ENCODE measurements at places on chromosomes 7 and 10.

GRCh38 chr7:133353775-133354174, 100.9 kb downstream of the EXOC4 start:
- DNase-seq = no peak

GRCh38 chr10:93039721-93040120, 20.9 kb upstream of the CYP26C1 start:
- no peak for DNase-seq

DNA sequence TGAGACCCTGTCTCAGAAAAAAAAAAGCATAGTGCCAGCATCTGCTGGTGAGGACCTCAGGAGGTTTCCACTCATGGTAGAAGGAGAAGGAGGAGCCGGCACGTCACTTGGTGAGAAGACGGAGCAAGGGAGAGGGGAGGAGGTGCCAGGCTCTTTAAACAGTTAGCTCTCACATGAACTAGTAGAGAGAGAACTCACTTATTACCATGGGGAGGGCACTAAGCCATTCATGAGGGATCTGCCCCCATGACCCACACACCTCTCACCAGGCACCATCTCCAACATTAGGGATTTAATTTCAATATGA, 62.9 kb upstream of the VKORC1L1 start:
- DNase-seq = no peak

GRCh38 chr7:158733775-158734494, 29.3 kb upstream of the NCAPG2 start:
- DNase-seq = no peak

DNA sequence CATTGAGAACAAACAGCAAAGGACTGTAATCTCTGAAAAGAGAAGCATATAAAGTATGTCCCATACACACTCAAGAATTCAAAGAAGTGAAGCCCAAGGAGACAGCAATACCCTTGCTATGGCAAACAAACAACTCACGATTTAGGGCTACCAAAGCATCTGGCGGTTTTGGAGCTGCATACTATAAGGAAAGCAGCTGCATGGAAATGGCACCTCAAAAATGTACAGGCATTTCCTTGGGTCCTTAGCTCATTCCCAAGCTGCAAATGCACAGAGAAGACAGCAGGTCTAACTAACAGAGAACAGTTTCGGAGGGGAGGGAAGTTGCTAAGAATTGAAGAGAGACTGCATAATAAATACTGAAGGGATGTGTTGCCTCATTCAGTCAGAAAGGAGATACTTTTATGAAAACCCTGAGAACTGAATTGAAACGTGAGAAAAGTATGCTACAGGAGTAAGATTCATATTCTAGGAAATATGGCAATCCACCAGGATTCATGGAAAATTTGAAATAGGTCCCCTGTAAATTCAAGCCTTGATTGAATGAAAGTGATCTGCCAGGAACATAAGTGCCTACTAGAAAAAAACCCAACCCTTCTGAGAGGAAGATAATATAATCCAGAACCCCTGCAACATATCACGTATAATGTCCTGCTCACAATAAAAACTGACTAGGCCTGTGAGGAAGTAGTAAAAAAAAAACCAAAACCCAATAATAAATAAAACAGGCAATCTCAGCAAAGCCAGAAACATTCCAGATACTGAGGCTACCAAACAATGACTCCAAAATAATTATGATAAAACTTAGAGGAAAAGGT, 36.4 kb downstream of the CUBN start:
- DNase-seq = no peak

GRCh38 chr7:121446526-121446925, 50.4 kb upstream of the FAM3C start:
- DNase-seq = no peak

DNA sequence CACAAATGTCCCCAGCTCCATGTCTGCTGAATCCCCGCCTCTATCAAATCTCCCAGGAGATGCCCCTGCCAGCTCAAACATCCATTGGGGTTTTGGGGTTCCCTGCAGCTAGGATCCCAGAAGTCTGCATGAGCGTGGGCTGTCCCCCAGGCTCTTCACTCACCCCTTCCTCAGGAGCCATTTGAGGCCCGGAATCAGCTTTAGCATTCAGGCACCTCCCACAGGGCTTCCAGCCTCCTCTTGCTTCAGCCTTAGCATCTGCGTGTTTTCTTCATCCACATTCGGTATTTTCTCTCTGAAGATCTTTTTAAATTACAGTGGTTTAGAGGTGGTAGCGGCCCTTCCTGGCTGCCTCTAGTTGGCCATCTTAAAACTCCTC, 1054.4 kb downstream of the CNTNAP2 start:
- no peak for DNase-seq

- DNase-seq = no peak
These were observed 45.0 kb upstream of the FOXL3 start for GRCh38 chr7:244974-245373.

DNA sequence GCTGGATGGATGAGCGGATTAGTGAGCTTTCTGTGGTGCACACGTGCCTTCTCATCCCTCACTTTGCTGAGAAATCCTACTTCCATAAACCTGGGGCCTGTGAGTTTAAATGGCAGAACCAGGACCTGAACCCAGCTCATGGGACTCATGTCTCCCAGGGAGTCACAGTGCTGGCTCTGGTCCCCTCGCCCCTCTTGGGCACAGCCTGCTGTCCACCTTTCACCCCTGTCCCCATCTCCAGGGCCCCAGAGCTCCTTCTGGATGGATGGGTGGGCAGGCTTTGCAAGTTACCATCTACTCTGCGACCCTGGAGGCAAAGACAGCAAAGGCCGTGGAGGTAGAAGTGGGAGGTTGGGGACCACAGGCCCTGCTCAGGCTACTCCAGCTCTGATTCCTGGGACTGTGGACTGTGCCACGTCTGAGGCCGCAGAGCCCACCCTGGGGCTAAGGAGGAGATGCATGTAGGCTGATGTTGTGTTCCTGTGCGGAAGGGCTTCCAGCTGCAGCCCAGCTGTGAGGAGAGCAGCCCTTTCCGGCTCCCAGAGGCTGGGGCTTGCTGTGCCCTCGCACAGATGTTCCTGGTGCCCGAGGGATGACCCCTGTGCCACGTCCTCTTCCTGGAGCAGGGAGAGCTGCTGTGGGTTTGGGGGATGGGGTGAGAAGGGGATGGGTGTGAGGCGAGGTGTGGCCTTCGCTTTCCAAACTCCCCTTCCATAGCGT, 40.3 kb downstream of the PRF1 start:
- no peak for DNase-seq

DNA sequence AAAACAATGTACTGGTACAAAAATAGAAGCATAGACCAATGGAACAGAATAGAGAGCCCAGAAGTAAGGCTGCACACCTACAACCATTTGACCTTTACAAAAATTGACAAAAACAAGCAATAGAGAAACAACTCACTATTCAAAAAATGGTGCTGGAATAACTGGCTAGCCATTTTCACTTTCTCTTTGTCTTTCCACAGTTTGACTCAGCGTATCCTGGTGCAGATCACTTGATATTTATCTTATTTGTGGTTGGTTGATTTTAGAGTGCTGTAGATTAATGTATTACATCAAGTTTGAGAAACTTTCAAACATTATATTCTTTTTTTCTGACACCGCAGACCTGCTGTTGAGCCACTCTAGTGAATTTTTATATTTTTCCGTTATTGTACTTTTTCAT, 381.4 kb downstream of the DGKB start:
- no peak for DNase-seq

- DNase-seq = no peak
These were observed 34.3 kb downstream of the BMS1 start for GRCh38 chr10:42816912-42817311.

GRCh38 chr10:53130337-53130736, 357.8 kb upstream of the MBL2 start:
- no peak for DNase-seq

GRCh38 chr10:52252307-52252706, 61.8 kb upstream of the DKK1 start:
- no peak for DNase-seq

- no peak for DNase-seq
These were observed 252.3 kb upstream of the KLF14 start for GRCh38 chr7:130986261-130986690.

GRCh38 chr10:92901819-92902251, 53.5 kb downstream of the EXOC6 start:
- DNase-seq = no peak

- DNase-seq = no peak
These were observed 25.2 kb downstream of the HIPK2 start for GRCh38 chr7:139752604-139753003.

DNA sequence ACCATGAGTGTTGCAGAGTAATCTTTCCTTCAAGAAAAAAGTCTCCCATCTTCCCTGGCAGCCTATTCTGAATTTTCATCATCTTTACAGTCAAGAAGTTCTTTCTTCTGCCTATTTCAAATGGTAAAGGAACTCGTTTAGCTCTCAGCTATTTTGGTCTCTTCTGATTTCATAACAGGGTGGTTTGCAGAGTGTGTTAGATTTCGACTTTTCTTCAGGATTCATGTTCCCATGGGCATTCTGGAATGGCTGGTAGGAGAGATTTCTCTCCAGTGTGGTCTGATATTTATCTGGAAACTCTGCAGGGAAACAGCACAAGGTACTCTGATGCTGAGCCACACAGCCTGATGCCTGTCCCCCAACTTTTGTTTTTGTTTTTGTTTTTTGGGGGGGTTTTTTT, 111.1 kb upstream of the FAM171A1 start:
- no peak for DNase-seq

- no peak for DNase-seq
These were observed 73.3 kb upstream of the FHIP2A start for GRCh38 chr10:114748241-114748640.

DNA sequence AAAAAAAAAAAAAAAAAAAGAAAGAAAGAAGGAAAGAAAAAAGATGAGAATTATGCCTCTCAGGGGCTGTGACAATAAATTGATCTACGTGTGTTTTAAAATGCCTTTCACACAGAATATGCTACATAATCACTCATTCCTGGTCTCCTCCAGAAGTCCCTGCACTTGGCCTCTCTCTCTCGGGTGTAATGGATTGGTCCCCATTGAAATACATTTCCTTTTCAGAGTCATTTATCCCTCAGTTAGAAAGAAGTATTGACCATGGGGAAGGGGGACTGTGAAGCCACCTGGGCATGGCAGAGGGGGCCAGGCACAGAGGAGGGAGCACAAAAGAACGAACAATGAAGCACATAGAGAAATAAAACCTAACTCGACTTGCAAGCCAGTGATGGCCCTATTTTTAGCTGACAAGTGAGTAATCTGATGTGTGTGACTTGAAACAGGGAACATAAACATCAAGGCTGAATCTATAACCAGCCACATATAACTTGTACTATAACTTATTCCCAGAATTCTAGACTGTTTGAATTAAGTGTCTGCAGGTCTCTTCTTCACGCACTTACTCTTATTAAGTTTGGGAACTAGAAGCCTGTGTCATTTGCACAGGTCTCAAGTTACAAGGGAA, 490.8 kb downstream of the KCNMA1 start:
- DNase-seq = no peak

DNA sequence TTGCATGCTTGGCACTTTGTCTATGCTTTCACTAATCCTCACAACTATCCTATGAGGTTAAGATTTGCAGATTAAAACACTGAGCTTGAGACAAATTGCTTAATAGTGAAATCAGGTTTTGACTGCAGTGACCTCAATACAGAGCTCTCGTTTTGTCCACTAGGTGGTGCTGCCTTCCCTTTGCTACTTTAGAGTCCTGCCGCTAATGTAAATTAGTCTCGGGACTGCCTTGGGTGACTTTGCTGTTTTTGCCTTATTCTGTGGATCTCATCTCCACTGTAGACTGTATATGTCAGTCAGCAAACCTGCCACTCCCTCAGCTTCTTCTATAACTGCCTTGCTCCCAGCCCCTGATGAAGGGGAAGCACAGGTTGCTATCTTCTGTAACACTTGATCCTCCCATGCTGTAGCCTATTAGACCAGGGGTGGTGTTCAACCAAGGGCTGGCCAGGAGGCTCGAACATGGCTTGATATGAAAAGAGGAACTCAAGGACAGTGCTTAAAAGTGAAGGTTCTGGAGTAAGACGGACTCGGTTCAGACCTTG, 26.0 kb downstream of the ASB4 start:
- DNase-seq = no peak

DNA sequence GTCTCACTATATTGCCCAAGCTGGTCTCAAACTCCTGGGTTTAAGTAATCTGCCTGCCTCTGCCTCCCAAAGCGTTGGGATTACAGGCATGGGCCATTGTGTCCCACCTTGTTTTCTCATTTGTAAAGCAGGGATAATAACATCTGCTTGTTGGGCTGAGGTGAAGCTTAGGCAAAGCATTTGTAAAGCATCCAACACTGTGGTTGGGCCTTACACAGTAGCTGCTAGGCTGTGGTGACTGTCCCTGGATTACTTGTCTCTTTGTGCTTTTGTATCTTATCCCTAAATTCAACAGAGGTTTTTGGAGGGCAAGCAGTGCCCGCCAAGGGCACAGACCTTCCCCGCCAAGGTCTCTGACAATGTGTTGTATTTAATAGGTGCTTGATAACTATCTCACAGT, 14.3 kb downstream of the HKDC1 start:
- DNase-seq = no peak

GRCh38 chr10:58661336-58661735, 148.7 kb downstream of the BICC1 start:
- peak; percentile 38 for DNase-seq

- DNase-seq = no peak
These were observed 135.0 kb downstream of the NT5C2 start for GRCh38 chr10:103058034-103058433.

- DNase-seq = no peak
These were observed 3.3 kb downstream of the TMEM229A start for GRCh38 chr7:124029396-124030188.

GRCh38 chr7:26792576-26792975, 71.8 kb downstream of the SKAP2 start:
- DNase-seq = no peak

DNA sequence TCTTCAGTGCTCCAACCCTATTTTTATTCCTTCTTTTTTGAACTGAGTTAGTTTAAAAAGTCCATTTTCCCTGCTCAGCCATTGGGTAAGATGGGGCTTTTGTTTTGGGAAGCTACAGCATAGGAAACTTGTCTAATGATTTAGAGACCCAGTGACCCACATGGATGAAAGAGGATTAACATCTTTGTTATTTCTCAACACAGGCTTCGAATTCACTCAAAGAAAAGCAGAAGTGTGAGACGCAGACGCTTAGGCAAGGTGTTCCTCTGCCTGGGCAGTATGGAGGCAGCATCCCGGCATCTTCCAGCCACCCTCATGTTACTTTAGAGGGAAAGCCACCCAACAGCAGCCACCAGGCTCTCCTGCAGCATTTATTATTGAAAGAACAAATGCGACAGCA, 152.0 kb downstream of the HDAC9 start:
- no peak for DNase-seq

DNA sequence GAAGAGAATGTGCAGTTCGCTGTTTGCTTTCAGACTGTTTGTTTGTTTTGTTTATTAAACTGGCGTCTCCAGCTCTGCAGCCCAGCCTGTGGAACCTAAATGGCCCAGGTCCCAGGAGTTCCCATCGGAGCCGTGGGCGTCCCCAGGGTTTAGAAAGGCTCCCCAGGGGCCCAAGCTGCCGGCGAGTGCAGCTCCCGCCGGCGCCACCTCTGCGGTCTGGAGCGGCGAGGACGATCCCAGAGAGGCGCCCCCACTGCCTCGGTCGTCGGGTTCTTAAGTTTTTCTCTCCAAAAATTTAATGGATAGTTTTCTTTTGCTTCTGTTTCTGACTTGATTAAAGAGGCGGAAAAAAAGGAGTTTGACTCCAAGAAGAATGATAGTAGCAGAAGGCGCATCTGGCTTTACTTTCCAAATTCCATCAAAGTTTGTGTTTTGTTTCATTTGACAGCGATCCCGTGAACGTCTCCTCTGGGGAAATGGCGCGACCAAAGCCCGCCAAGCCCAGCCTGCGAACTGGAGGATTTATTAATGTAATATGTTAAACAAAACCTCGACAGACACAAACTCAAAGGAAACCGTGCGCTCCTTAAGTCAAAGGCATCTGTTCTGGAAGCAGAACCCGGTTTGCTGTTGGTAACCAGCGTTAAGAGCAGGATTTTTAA, 718 bp upstream of the FZD1 start:
- no peak for DNase-seq

GRCh38 chr10:33248638-33249037, 85.8 kb downstream of the NRP1 start:
- peak; percentile 85 for DNase-seq
